ENCODE measurements at places on chromosomes 11 and 22. TPM values are rescaled to one million over a fixed set of nuclear protein-coding genes. Genes with fewer than 3 reads are reported as not detected.

GRCh38 chr22:33108037-33108436 lies 49.9 kb upstream of the SYN3 start:
- no peaks in the 10 kb centered on the region for H3K36me3 ChIP-seq
- peaks cover 2% of the 10 kb centered on the region for H3K27me3 ChIP-seq
- no peak overlapping the region for H3K4me3 ChIP-seq
- H3K27ac ChIP-seq, result no peak overlapping the region
- DNase-seq, result no peak

DNA sequence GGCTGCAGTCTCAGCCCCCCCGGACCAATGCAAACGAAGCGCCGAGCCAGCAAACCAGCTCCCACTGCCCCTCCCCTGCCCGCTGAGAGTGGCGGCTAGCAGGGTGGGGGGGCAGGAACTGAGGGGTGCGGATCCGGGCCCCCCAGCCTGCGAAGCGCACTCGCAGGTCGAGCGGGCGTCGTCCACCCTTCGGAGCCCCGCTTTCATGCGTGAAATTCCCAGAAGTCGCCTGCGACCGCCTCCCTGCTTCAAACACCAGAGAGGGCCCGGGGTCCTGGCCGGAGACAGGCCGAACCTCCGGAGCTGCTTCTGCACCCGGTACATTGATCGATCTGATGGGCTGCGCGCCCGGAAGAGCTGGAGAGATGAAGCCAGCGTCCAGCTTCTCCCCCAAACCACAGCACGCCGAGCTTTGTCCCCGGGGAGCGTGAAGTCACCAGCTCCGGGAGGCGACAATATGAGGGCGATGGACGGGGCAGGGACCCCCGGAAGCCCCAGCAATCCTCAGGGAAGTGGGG lies 646 bp upstream of the PATZ1 start:
- H3K36me3 ChIP-seq, result peaks cover 14% of the 10 kb centered on the region
- DNase-seq, result peak; percentile 70

- peaks cover 11% of the 10 kb centered on the region for H3K27me3 ChIP-seq
- no peak overlapping the region for H3K4me3 ChIP-seq
- no peaks in the 10 kb centered on the region for H3K36me3 ChIP-seq
- H3K27ac ChIP-seq, result no peak overlapping the region
- DNase-seq, result no peak
Measured at GRCh38 chr11:60310407-60310998, 16.6 kb upstream of the MS4A6E start.

PANX2 gene
- total RNA-seq, result 0.11 TPM

DNA sequence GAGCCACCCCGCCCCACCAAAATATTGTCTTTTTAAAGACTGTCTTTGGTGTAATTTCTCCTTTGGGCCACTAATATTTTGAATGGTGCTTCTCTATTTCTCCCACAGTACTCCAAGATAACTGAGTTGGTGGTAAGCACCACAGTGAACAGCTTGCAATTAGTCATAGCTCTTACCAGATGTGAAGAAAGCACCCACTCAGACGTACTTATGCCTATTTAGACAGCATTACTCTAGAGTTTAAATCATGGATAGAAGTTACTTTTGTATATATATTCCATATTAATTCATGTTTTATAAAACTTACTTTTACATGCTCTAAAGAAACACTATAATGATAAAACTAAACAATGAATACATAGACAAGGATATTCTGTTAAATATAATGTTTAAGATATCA lies 12.7 kb downstream of the ANO3 start:
- H3K27me3 ChIP-seq, result no peaks in the 10 kb centered on the region
- DNase-seq, result no peak
- H3K27ac ChIP-seq, result no peak overlapping the region
- H3K4me3 ChIP-seq, result no peak overlapping the region
- H3K4me1 ChIP-seq, result no peaks in the 10 kb centered on the region
- no peaks in the 10 kb centered on the region for H3K36me3 ChIP-seq

DNA sequence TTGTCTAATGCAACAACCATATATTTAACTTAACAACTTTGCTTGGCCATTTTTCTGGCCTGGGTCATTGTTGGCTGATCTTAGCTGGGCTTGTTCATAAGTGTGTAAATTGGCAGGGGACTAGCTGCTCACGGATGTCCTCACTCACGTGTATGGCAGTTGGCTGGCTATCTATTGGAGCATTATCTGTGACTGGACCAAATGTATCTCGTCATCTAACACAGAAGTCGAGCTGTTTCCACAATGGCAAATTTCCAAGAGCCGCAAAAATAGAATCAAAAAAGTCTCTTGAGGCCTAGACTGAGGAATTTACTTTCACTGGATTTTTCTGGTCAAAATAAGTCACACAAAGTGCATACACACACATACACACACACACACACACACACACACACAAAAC lies 893.3 kb downstream of the FAM181B start:
- H3K4me3 ChIP-seq, result no peak overlapping the region
- peaks cover 3% of the 10 kb centered on the region for H3K4me1 ChIP-seq
- H3K27ac ChIP-seq, result no peak overlapping the region
- no peaks in the 10 kb centered on the region for H3K27me3 ChIP-seq
- DNase-seq, result no peak
- H3K36me3 ChIP-seq, result peaks cover 6% of the 10 kb centered on the region

DNA sequence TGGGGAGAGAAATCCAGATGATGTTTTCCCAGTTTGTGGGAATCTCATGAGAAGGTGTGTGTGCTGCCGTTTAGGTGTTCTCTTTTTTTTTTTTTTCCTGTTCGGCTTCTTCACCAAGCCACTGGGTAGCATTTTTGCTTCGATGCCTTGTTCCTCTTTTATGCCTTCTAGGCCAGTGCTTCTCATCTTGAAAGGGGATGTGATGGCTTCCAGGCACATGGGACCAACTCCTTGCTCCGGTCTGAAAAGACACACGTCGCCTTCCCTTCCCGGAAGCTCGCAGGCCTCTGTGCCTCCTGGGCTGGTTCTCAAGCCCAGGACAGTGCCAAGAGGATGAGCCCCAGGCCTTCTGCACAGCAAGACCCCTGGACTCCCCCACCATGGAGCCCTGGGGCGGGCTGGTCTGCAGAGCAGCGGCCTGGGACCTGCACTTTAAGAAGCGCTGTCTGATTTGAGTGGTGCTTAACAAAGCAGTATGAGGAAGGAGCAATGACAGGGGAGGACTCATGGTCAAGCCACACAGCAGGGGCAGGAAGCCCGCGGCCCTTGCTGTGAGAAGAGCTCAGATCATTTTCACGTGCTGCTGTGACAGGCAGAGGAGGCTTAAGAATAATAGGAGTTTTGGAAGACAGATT lies 158.8 kb downstream of the MPPED1 start:
- H3K27ac ChIP-seq, result no peak overlapping the region
- no peak overlapping the region for H3K4me3 ChIP-seq
- peaks cover 3% of the 10 kb centered on the region for H3K27me3 ChIP-seq

DNA sequence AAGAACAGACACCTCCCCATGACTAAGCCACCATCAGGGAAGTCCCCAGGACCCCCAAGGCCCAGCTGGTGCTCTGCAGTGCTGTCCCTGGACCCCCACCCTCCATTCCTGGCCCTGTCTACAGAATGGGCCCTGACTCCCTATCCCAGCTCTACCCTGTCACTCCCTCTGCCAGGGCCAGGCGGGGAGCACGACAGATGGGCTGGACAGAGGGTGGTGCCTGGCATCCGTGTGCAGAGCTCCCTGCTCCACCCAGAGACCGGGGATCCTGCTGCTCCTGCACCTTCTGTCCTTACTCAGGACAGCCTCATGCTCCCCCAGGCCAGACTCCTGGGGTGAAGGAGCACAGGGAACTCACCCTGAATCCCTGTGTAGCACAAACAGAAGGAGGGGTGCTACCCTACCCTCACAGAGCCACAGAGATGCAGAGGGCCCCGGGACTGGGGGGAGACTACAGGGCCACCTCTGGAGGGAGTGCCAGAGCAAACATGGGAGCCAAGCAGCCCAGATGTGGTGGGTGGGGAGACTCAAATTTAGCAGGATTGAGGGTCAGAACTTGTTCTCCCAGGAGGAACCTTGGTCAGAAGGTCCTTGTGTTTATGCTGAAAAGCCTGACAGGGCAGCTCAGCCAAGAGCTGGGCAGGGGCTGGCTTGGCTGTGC lies 2.0 kb downstream of the ARVCF start:
- no peaks in the 10 kb centered on the region for H3K36me3 ChIP-seq
- peaks cover 35% of the 10 kb centered on the region for H3K27me3 ChIP-seq
- H3K27ac ChIP-seq, result no peak overlapping the region
- H3K4me3 ChIP-seq, result no peak overlapping the region
- H3K4me1 ChIP-seq, result peaks cover 12% of the 10 kb centered on the region
- no peak for DNase-seq

ZNF70 gene
- 3.8 TPM for total RNA-seq

DNA sequence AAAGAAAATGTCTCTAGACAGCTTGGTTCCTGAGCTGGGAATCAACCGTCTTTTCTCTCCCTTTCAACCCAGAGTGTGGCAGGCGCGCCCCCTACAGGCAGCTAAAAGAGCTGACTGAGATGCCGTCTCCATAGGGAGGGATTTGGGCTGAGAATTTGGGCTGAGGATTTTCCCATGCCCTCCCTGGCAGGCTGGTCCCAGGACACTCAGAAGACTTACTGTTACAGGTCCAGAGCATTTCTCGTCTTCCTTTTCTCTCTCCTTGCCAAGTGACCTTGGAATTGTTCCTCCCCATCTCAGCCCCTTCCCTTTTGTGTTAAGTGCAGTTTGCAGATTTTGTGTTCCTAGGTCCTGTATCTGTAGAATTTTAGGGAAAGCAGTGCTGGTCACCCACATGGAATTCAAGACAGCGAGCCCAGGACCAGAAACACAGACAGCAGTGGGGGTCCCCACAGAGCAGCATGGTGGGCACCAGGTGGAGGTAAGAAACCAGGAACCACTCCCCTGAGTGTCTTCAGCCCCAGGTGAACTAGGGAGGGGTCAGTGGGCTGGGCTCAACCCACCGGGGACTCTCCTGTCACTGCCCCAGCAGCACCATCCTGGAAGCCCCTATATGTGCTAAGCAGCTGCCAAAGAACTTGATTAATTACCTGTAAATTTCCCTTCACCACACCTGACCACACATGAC lies 9.9 kb upstream of the IGLL5 start:
- peak; percentile 81 for DNase-seq
- H3K4me3 ChIP-seq, result no peak overlapping the region

GRCh38 chr11:119336744-119337469 lies 2.6 kb downstream of the RNF26 start:
- peak overlapping the region; percentile 56 for H3K4me3 ChIP-seq
- H3K27me3 ChIP-seq, result peaks cover 22% of the 10 kb centered on the region
- peaks cover 32% of the 10 kb centered on the region for H3K4me1 ChIP-seq
- peaks cover 9% of the 10 kb centered on the region for H3K36me3 ChIP-seq

TCN1 gene
- not detected for total RNA-seq

IL17REL gene
- not detected for total RNA-seq

C11orf16 gene
- total RNA-seq, result not detected

AMPD3 gene
- 18.8 TPM for total RNA-seq

- peaks cover 82% of the 10 kb centered on the region for H3K36me3 ChIP-seq
- peak overlapping the region; percentile 97 for H3K27ac ChIP-seq
- no peaks in the 10 kb centered on the region for H3K27me3 ChIP-seq
- peaks cover 48% of the 10 kb centered on the region for H3K4me1 ChIP-seq
Measured at GRCh38 chr11:128517451-128518230, 69.7 kb downstream of the ETS1 start.

DNA sequence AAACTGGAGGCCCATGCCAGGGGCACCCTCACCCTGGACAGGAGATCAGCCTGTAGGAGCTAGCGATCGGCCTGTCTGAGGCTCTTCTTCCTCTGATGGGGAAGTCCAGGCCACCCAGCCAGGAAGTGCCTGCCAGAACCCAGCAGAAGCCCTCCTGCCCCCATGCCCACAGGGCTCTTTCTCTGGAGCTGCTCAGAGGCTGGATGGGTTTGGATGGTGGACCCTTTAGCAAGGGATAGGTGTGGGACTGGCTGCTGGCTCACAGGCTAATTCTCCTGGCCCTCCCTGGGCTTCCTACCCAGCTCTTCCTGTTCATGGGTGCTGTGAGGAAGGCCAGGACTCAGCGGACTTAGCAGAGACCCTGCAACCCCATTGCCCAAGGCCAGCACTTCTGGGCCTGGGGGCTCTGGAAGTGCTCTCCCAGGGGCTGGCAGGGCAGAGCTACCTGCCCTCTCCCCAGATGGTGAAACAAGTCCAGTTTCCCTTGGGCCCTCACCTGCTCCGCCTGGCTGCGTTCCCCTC lies 7.6 kb downstream of the FXYD2 start:
- peaks cover 53% of the 10 kb centered on the region for H3K4me1 ChIP-seq
- H3K36me3 ChIP-seq, result no peaks in the 10 kb centered on the region
- H3K27me3 ChIP-seq, result no peaks in the 10 kb centered on the region
- peak overlapping the region; percentile 98 for H3K27ac ChIP-seq

TSGA10IP gene
- total RNA-seq, result not detected

DNA sequence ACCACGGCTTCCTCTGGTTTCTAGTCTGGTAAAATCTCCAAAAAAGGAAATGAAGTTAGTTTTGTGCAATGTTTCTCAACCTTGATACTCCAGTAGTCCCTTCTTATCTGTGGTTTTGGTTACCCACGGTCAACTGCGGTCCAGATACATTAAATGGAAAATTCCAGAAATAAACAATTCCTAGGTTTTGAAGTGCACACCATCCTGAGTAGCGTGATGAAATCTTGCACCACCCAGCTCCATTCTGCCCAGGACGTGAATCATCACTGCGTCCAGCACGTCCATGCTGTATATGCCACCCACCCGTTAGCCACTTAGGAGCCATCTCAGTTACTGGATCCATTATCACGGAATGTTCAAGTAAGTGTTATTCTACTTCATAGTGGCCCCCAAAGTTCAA lies 117.0 kb downstream of the FBXO7 start:
- no peak overlapping the region for H3K27ac ChIP-seq
- no peaks in the 10 kb centered on the region for H3K36me3 ChIP-seq
- no peak for DNase-seq
- no peaks in the 10 kb centered on the region for H3K4me1 ChIP-seq
- H3K27me3 ChIP-seq, result peaks cover 15% of the 10 kb centered on the region
- H3K4me3 ChIP-seq, result no peak overlapping the region

CAPRIN1 gene
- 190 TPM for total RNA-seq

RFPL1 gene
- total RNA-seq, result not detected

DNA sequence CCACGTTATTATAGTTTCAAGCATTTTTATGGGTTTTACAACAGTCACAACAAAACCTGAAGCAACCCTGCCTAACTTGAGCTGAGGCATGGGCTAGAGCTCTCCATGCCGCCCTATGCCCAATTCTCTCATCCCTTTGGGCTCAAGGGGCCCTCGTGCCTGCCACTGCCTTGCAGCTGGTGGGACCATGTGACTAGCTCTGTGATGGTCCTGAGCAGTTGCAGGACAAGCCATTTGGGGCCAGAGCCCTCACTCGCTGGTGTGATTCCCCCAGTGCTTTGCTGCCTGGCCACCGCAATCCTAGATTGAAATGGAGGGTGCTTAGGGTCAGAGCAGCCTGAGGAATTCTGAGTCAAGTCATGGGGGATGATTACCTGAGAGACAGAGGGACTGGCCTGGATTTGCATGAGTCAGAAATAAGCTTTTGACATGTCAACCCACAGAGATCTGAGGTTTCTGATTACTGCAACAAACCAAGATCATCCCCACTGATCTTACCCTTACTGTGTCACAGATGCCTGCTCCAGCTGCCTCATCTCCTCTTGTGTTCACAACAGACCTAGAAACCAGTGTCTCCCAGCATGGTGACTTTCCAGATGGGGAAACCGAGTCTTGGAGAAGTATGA lies 323.7 kb downstream of the BRD1 start:
- no peak overlapping the region for H3K27ac ChIP-seq
- DNase-seq, result no peak
- H3K36me3 ChIP-seq, result peaks cover 3% of the 10 kb centered on the region
- no peak overlapping the region for H3K4me3 ChIP-seq
- no peaks in the 10 kb centered on the region for H3K27me3 ChIP-seq

GRCh38 chr11:31844351-31844750 lies 33.2 kb upstream of the PAX6 start:
- H3K36me3 ChIP-seq, result no peaks in the 10 kb centered on the region
- DNase-seq, result no peak
- no peak overlapping the region for H3K27ac ChIP-seq
- H3K4me3 ChIP-seq, result no peak overlapping the region
- peaks cover 22% of the 10 kb centered on the region for H3K27me3 ChIP-seq

AAMDC gene
- total RNA-seq, result 9.5 TPM
